Stimulated activated CD4-positive, alpha-beta T cell treated with anti-CD3 and anti-CD28 coated beads, Interleukin-1b, Interleukin-23, amount 100 ng/mL, for 1 hour (primary cell): ENCODE measurements at places on chromosomes 7 and 10.

DNA sequence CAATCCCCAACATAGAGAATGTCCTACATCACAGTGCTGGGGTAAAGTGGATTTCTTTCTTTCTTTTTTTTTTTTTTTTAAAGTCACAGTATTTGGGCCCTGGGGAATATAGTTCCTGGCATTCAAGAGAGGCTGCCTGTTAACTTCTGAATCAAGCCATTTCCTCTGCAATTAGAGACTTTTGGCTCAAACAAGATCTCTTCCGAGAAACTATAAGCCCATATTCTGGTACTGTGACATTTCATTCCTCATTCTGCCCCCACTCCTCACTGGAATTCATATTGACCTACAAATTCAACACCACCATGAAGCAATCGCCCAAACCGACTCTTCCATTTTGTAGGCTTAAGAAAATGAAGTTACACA lies 187.4 kb downstream of the PHTF2 start:
- DNase-seq, result no peak

DNA sequence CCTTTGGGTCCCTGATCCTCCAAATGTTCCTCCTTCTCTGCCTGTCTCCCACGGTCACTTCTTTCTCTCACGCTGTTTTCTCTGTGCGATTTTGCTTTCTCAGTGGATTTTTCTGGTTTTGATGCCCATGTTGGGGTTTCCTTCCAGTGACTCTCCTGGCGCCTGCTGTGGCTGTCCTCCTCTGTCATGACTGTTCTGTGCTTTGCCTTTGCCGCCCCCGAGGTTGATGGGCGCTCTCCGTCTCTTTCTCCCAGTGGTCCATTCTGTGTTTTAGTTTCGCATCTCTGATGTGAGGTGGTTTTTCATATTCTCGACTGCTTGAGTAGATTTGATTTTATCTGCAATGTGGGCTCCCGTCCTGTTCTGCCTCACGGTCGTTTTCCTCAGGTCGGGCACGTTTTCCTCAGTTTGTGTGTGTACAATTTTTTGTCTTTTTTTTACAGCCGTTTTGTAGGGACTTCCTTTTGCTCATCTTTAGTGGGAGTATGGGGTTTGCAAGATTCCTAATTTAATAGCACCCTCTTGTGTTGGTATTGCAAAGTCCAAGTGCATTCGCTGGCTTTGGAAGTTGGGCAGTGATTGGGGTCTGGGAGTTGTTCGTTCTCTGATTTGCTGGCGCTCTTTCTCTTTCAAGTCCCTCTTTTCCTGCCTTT lies 100.0 kb downstream of the INPP5A start:
- DNase-seq, result no peak

DNA sequence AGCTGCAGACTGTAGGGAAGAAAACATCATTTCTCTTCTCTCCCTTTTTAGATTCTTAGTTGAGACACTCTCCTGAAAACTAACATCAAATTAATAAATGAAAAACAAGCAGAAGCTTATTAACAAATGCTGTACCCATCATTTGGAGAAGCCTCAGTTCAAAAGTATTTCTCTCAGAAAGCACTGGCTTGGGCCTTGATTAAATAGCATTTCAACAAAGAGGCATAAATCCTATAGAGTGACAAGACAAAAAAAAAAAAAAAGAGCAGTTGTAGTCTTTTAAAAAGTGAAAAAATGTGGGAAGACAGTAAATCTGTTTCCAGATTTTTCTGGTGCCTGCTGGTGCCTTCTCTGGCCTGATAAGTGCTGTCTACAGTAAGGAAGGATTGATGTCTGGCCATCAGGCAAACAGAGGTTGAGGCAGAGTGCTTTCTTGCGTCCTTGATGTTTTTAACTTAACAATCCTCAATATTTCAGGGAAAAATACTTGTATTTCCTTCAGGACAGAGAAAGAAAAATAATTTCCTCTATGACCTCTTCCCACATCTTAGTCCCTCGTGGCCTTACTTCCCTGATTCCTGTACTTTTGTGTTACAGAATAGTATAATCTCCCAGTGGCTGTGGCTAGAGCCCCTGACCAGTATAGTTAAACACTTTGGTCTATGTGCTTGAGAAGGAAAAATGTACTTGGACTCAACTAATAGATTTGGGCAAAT lies 300.5 kb downstream of the HGF start:
- DNase-seq, result no peak

DNA sequence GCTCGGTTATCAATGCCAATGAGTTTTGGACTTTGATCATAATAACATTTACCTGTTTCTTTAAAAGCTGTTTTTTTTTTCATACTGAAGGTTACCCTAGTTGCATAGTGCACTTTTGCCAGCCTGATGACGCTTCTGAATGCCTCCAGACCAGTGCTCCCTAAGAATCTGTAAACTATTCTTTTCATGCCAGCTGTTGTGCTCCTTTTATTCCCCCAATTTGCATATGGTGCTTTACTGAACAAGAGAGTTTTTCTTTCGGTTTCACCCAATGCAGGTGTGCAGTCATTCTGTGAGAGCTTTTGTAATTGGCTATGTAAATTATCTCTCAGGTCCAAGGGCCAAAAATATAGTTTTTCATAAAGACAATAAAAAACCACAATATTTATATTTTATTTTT lies 48.1 kb upstream of the GLCCI1 start:
- DNase-seq, result no peak

DNA sequence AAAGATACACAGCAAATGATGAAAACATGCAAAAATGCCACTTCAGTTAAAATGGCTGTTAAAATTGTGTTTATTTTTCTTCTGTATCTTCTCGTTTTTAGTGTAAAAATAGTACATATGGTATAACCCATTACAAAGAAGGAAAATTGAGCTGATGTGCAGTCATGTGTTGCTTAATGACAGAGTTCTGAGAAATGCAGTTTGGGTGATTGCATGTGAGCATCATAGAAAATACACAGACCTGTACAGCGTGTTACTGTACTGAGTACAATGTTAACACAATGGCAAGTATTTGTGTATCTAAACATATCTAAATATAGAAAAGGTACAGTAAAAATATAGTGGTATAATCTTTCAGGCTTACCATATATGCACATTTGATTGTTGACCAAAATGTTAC lies 7.3 kb downstream of the DMTF1 start:
- no peak for DNase-seq

- no peak for DNase-seq
Measured at GRCh38 chr7:42429339-42429738, 192.3 kb upstream of the GLI3 start.

- DNase-seq, result no peak
Measured at GRCh38 chr7:99004781-99005500, 126.6 kb downstream of the TRRAP start.

- DNase-seq, result no peak
Measured at GRCh38 chr7:85172530-85172941, 14.3 kb downstream of the SEMA3D start.
